ENCODE measurements at places on chromosomes 6 and 20.

GRCh38 chr6:157316871-157317814 is 6.2 kb downstream of the TMEM242 start:
- DNase-seq, result no peak

GRCh38 chr20:8367689-8368088 is 235.6 kb downstream of the PLCB1 start:
- no peak for DNase-seq

- DNase-seq, result no peak
These were observed 24.5 kb upstream of the MYCT1 start for GRCh38 chr6:152673236-152673635.

- DNase-seq, result no peak
These were observed 286.0 kb downstream of the FOXC1 start for GRCh38 chr6:1895721-1896120.

DNA sequence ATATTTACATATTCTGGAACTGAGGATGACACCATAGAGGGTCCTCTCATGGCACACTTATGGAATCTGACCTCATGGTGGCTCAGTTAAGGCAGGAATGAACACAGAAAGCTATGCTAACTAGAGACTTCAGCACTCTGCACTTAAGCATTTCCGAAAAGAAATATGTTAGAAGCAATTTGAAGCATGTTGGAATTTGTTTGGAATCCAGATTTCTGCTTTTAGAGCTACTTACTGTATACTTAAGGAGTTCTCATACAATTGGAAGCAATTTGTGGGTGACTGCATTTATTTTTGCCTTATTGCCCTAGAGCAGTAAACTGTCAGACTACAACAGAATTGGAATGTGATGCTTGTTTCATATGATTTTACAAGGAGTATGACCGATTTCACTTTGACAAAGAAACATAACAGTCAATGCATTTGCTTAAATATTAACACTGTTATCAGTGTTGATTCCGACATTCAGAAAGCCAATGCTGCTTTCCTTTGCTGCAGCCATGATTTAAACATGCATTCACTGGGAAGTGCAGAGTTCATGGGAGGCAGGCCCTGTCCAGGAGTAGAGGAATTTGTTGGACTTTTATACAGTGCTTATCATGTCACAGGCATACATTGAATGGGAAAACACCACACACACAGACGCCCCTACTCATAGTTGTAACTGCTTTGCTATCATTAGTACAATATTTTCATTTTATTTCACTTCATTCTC is 244.4 kb downstream of the SAMD5 start:
- no peak for DNase-seq

GRCh38 chr20:389220-389619 is 8.7 kb downstream of the TRIB3 start:
- DNase-seq, result no peak

GRCh38 chr6:228881-229651 is 63.2 kb upstream of the DUSP22 start:
- DNase-seq, result no peak

DNA sequence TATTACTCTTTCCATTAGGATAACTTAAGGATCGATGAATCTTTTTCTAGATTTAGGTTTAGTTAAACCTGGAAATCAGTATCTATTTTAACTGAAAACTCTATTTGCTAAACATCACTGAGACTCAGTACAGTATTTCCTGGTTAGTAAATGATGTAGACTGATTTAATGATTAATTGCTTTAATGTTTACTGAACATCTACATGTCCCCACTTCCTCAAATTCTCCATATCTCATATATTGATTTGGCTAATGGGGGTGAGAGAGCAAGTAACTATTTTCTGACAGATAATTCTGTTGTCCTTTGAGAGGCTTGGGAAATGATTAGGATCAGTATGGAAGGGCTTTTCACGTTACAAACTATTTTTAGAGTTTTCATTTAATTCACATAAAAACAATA is 10.3 kb downstream of the MKKS start:
- DNase-seq, result no peak

DNA sequence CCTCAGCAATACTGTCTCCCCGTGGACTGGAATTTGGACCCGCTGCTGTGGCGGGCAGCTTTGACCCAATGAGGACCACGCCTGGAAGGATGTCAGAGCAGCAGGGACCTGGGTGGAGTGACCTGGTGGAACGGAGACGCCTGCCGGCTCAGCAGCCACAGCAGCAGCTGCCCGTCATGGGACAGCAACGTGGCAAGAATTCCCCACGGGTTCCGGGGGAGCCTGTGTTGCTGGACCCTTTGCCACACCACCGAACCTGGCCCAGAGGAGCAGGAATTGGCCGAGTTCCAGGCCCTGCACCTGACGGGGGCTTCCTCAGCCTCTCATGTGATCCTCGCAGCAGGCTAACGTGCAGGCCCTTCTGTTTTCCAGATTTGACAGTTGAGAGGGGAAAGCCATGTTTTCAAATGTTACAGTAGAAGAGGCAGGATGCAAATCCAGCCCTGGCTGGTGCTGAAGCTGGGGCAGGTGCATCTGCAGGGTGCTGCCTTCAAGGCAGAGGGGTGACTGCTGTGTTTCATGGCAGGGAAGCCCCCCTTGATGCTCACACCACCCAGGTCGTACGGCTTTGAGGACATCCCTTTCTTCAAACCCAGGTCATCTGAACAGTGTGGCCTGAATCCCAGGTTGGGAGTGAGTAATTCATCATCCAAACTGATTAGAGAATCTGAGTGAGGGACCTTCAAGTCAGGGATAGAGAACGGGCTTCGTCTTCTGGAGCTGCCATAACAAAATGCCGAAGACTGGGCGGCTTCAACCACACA is 93.4 kb downstream of the THBS2 start:
- no peak for DNase-seq

- DNase-seq, result no peak
These were observed 626.1 kb downstream of the COL12A1 start for GRCh38 chr6:74579794-74580193.

GRCh38 chr6:44021589-44022295 is 105.5 kb downstream of the MRPL14 start:
- no peak for DNase-seq

- DNase-seq, result no peak
These were observed 10.5 kb upstream of the TFAP2A start for GRCh38 chr6:10425176-10425974.

- DNase-seq, result no peak
These were observed 906 bp upstream of the PDE10A start for GRCh38 chr6:165663736-165664558.

DNA sequence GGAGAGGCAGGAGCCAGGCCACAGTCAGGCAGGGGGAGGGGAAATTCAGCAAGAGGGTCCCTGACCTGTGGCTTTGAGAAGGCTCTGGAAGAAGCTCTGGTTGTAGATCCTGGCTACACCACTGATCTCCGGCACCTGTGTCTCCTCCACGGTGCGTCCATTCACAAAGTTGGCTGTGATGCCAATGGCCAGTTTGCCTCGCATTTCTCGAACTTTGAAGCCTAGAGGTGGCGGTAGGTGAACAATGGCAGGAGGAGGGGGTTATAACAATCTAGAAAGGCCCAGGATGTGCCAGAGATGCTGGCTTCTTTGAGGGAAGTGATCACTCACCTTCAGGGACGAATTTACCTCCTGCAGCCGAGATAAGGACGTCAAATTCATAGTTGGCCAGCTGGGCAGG is 3.4 kb downstream of the MICAL1 start:
- no peak for DNase-seq

DNA sequence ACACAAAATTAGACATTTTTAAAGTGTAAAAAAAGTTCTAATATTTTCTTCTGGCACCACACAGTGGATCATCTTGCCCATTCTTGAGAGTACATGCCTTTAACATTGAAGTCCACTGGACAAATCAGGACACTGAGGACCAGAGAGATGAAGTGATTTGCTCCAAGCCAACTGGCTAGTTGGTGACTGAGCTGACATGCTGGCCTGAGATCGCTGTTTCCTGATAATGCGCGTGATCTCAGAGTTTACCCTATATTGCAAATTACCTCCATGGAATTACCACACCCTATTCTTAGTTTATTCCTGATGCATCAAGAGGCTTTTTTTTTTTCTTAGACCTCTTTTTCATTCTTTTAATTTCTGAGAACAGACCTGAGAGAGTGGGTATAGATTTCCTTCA is 432.8 kb downstream of the CD83 start:
- no peak for DNase-seq

- no peak for DNase-seq
These were observed 29.8 kb downstream of the SLC13A3 start for GRCh38 chr20:46621492-46621891.

- no peak for DNase-seq
These were observed 113.8 kb upstream of the MAFB start for GRCh38 chr20:40802886-40803285.

DNA sequence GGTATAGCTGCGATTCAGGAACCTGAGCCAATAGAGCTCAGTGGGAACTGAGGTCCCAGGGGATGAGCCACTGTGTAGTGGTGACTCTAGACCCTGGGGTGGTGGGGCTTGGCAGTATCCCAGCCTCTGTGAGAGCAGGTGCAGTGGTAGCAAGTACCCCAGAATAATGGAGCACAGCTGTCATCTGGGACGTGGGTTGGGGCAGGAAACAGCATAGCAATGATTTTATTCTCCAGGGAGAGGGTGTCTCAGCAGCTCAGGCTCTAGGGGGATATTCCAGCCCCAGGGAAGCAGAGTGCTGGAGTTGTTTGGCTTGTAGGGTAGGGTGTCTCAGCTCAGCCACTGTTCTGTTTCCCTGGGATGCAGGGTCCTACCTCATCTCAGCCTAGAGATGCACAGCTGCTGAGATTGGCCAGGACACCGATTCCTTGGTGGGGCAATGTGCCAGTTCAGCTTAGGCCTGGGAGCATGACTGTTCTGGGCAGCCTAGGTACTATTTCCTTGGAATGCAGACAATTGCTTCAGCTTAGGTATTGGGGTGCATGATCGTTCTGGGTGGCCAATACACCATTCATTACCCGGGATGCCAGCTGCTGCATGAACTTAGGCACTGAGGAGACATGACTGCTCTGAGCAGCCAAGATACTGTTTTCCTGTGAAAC is 34.0 kb upstream of the NUP153 start:
- no peak for DNase-seq

GRCh38 chr6:167812088-167812487 is 14.6 kb upstream of the AFDN start:
- no peak for DNase-seq

- DNase-seq, result no peak
These were observed 131.3 kb downstream of the CEBPB start for GRCh38 chr20:50321797-50322480.

- no peak for DNase-seq
These were observed 1.0 kb downstream of the IGF2R start for GRCh38 chr6:159969921-159970320.

DNA sequence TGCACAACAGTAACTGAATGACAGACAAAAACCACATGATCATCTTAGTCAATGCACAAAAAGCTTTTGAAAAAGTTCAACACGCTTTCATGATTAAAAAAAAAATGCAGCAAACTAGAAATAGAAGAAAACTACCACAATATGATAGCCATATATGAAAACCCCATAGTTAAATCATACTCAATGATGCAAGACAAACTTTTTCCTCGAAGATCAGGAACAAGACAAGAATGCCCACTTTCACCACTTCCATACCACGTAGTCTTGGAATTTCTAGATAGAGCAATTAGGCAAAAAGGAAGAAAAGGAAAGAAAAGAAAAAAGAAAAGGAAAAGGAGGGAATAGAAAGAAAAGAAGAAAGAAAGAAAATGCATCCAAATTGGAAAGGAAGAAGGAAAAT is 44.6 kb upstream of the SLC23A2 start:
- no peak for DNase-seq

- no peak for DNase-seq
These were observed 52.3 kb downstream of the HBS1L start for GRCh38 chr6:135002229-135002844.

GRCh38 chr6:13012977-13013680 is 296.6 kb downstream of the PHACTR1 start:
- DNase-seq, result no peak

DNA sequence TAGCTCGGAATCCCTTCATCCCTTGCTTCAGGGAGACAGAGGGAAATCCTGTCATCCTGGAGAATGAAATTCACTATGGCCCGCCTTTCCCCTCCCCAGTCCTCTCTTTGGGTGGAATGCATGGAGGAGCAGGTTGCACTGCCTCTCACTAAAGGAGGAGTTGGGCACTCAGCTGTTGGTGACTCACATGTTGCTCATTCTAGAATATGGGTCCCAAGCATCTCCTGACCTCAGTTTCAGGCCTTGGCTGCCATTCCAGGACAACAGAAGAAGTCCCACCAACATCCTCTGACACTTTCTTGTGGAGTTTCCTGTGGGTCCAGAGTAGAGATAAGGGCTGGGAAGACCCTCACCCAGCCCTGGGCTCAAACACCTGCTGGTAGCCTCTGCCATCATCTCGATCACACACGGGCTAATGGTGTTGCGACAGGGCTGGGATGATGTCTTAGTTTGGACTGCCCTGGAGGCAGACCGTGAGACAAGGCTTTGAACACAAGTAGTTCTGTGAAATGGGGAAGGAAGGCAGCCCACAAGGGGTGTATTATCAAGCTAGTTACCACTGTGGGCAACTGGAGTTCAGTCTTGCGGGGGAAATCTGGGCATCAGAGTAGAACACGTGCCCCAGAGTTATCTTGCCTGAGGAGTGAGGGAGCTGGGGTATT is 52.4 kb upstream of the RNF24 start:
- no peak for DNase-seq

- DNase-seq, result no peak
These were observed 278.3 kb upstream of the PLCB4 start for GRCh38 chr20:8790442-8791074.

GRCh38 chr20:46823271-46823751 is 71.3 kb upstream of the EYA2 start:
- DNase-seq, result no peak

DNA sequence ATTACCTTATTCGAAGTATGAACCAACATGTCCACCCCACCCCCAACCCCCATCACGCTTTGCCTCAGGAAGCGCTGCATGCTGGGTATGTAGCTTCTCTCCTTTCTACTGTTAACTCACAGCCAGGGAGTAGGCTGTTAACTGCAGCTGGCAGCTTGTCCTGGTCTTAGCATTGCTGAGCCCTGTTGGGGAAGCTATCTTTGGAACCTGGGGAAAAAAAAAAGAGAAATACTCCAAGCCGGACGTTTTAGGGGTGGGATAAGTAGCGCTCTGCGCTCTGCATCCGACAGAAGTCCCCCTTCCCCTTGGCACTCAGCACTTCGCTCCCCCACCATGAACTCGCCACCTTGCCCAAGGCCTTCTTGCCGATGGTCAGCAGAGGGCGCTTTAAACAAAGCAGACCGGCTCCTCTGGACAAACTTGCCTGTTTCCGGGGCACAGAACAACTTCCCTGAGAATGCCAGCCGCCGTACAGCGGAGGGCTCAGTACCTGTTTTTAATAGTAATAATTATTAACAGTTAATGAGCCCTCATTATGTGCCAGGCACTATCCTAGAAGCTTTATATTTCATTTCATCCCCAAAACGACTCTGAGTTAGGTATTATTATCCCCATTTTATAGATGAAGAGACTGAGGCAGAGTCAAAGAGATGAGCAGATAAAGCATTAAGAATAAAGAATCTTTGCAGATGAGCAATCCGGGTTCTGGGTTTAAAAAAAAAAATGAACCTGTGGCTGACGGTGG is 35.2 kb upstream of the MDFI start:
- peak; percentile 39 for DNase-seq

DNA sequence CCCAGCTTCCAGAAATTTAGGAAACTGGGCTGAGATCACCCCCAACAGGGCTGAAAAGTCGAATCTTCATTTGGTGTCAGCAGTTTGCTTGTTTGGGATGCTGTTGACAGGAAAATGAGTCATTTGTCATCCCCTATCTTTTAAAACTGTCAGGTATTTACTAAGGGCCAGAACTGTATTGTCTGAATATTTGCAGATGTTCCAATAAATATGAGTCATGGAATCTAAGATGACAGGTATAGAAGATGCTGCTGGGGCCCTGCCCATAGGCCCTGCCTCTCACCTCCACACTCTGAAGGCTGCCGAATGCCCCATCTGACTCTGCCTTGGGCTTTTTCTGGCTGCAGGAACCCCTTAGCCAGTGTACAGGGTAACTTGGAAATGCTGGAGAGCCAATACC is 3.9 kb downstream of the ETV7 start:
- no peak for DNase-seq

All from stimulated activated CD8-positive, alpha-beta memory T cell treated with anti-CD3 and anti-CD28 coated beads, Interleukin-4, amount 100 ng/mL, for 4 hours (primary cell).